Activated T-helper 1 cell treated with anti-CD3 and anti-CD28 coated beads, Interleukin-12 subunit alpha, Interleukin-12 subunit beta, Interleukin-2, Interleukin-4 antibody, amounts not matched to agents 30 ng/mL and 10 ng/mL and 1 ng/mL, durations not matched to agents 14 hours and 24 hours and 36 hours (primary cell): ENCODE measurements at places on chromosomes 7 and 10. TPM values are rescaled to one million over a fixed set of nuclear protein-coding genes. Genes with fewer than 3 reads are reported as not detected.

DNA sequence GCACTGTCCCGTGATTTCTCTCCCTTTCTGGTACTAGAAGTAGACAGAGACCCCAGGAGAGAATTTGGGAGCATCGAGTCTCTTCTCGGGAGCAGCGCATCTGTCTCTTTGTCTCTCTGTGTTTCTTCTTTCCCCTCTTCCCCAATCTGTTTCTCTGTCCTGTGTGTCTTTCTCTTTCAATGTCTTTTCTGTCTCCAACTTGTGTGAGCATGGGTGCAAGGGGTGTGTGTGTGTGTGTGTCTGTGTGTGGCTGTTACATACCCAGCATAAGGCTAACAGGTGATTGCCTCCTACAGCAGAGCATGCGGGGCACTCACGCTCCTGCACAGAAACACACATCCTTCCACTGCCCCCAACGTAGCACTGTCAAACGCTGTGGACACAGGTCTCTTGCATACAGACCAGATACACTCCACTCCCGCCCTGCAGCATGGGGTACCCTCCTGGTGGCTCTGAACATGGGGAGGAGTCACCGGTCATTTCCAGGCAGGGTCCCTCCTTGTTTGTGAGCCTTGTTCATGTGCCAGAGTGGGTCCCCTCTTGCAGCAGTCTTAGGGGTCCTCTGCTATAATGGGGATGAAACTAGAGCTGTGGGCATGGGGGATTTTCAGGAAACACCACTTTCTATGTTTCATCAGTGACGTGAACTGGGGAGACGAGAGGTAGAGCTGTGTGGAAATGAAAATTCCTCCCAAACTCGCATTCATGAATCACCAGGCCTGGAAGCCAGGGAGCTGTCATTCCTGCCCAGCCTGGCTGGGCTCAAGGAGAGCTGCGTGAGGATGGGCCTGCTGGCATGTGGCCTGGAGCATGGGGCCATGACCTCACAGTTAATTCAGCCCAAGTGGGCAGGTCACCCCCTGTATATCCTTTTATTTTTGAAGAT, 980 bp downstream of the ADAMTS14 start:
- DNase-seq, result no peak
- H3K4me3 ChIP-seq, result peak overlapping the region; percentile 64
- peaks cover 13% of the 10 kb centered on the region for H3K4me1 ChIP-seq
- no peak overlapping the region for H3K27ac ChIP-seq
- H3K27me3 ChIP-seq, result peaks cover 33% of the 10 kb centered on the region

GRCh38 chr10:29332761-29333148, 43.9 kb downstream of the LYZL1 start:
- no peaks in the 10 kb centered on the region for H3K36me3 ChIP-seq
- DNase-seq, result no peak
- no peak overlapping the region for H3K4me3 ChIP-seq
- no peaks in the 10 kb centered on the region for H3K4me1 ChIP-seq
- H3K27ac ChIP-seq, result no peak overlapping the region
- H3K27me3 ChIP-seq, result peaks cover 3% of the 10 kb centered on the region

AGMO gene
- total RNA-seq, result not detected in 2 replicates

SMARCD3 gene
- total RNA-seq, result 2.4 and 3.1 TPM in 2 replicates

CCZ1 gene
- 101 and 111 TPM in 2 replicates for total RNA-seq

DNA sequence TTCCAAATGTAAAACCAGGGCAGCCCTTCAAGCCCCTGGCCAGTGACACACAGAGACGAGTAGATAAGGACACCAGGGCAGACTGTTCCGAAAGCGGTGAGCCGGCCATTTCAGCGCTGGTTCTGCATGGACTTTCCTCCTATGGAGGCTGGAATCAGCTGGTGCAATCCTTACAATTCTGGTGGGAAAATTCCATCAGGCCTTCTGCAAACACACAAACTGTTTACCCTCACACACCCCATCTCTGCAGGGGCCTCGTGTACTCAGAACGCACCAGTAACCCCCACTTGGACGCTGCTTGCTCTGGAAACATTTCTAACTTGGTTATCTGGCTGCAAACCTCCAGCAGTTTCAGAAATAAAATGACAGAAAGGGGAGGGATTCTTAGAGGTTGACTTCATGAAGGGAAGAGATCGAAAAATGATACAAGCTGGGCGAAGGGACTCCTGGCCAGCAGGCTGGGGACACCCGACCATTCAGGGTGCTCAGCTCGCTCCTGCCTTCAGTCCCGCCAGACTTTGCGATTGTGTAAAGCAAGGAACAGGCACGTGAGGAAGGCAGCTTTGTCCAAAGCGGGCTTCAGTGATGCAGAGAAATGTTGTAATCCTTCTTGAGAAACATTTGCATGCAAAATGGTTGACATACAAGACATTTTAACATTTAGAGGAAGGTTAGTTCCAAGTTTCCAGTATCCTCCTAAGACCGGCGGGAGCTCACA, 19.7 kb upstream of the SHH start:
- no peak overlapping the region for H3K4me3 ChIP-seq
- H3K36me3 ChIP-seq, result no peaks in the 10 kb centered on the region
- no peaks in the 10 kb centered on the region for H3K27me3 ChIP-seq
- H3K27ac ChIP-seq, result no peak overlapping the region
- H3K4me1 ChIP-seq, result no peaks in the 10 kb centered on the region
- no peak for DNase-seq

DNA sequence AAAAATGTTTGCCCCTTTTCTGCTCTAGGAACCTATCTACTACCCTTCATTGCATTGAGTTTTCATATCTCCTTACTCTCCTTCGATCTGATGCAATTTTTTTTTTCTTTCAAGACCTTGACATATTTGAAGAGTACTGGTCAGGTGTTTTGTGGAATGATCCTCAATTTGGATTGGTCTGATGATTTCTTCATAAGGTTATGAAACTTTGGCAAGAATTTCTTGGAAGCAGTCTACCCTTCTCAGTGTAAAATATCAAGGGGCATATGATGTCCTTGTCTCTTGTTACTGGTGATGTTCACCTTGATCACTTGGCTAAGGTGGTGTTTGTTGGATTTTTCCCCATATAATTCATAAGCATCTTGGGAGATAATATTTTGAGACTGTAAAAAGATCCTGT, 64.7 kb downstream of the CPED1 start:
- H3K4me3 ChIP-seq, result no peak overlapping the region
- no peak overlapping the region for H3K27ac ChIP-seq
- no peak for DNase-seq
- H3K27me3 ChIP-seq, result peaks cover 5% of the 10 kb centered on the region

- H3K36me3 ChIP-seq, result peaks cover 18% of the 10 kb centered on the region
- H3K4me3 ChIP-seq, result peak overlapping the region; percentile 97
- no peak for DNase-seq
- H3K4me1 ChIP-seq, result peaks cover 5% of the 10 kb centered on the region
Measured at GRCh38 chr7:975702-976473, 539 bp upstream of the COX19 start.

ANKRD2 gene
- not detected in 2 replicates for total RNA-seq

GRCh38 chr7:52091996-52092395, 775.4 kb upstream of the COBL start:
- H3K4me3 ChIP-seq, result no peak overlapping the region
- H3K36me3 ChIP-seq, result no peaks in the 10 kb centered on the region
- no peaks in the 10 kb centered on the region for H3K4me1 ChIP-seq
- DNase-seq, result no peak

DNA sequence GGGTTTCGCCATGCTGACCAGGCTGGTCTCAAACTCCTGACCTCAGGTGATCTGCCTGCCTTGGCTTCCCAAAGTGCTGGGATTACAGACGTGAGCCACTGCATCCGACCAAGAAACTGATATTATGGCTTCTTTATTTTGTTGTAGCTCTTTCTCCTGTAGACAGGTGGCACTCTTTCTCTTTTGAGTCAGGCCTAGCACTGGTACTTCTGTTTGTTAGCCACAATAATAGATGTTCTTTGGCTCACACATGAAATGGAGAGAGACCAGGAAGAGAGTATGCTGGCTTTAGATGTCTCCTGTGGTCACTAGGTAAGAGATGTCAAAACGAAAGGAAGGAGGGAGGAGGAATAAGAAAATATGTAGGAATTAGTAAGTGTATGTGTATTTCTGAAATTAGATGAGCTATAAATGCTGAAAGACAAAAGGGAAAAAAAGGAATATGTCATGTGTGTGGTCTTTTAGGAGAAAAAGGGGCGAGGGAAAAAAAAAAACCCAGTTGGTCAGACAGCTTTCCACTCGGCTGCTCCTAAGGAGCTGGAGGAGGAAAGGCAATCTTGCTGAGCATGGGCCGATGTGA, 78.7 kb downstream of the CLEC2L start:
- H3K4me3 ChIP-seq, result no peak overlapping the region
- no peaks in the 10 kb centered on the region for H3K27me3 ChIP-seq
- no peak overlapping the region for H3K27ac ChIP-seq
- H3K4me1 ChIP-seq, result no peaks in the 10 kb centered on the region

DNA sequence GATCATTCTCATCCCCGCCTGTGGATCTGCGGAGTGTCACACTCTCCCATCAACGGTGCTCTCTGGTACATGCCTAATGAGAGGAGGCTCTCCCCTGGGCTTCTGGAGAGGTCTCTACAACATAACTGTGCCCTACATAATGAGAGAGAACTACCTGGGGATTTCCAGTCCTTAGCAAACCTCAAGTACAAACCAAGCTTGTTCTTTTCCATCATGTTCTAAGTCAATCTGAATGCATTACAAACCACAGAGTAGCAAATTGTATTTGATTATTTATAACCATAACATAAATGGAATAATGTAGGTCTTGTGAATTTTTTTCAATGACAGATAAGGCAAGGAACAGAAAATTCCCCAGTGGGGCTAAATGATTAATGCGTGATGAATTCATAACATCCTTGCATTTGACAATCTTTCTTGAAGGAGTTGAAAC, 412.4 kb upstream of the NRP1 start:
- no peaks in the 10 kb centered on the region for H3K4me1 ChIP-seq
- H3K27ac ChIP-seq, result no peak overlapping the region
- no peaks in the 10 kb centered on the region for H3K36me3 ChIP-seq
- no peaks in the 10 kb centered on the region for H3K27me3 ChIP-seq

DNA sequence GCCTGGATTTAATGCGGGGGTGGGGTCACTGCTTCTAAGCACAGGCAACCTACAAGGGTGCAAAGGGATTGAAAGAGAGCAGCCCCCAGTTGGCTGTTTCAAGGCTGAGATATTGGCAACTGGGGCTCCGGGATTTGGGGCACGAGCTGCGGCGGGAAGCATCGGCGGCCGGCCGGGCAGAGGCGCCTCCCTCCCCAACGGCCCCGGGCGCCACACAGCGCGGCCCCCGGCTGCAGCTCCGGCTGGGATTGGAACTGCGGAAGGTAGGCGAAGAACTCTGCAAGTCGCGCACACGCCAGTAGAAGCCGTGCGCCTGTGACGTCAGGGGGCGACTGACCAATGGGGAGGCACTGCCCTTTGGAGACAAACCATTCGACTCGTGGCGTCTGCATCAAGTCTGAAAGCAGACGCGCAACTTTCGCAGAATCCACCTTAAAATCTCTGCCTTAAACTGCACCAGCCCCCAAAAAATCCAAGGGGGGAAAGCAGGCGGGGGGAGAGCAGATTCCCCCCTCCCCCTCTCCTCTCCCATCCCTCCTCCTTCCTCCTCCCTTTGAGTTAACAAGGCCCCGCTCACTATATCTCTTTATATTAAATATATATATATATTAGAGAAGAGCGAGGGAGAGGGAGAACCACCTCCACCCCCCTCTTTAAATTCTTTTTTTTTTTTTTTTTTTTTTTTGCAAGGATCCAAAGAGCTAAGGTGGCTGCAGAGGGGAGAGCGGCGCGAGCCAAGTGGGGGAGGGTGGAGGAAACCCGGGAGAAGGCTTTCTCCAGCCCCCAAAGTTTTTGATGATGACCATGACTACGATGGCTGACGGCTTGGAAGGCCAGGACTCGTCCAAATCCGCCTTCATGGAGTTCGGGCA, at the start of gene DLX6:
Gene DLX6 (plus strand): TSS at position 371 of the 872 bp plus-strand sequence. CDS start 425 bp downstream, at position 796.
- DNase-seq, result no peak
- no peaks in the 10 kb centered on the region for H3K4me1 ChIP-seq
- peak within 1 kb of the TSS; percentile 22 for H3K4me3 ChIP-seq
- peaks cover 81% of the 10 kb centered on the region for H3K27me3 ChIP-seq
- H3K36me3 ChIP-seq, result peaks cover 2% of the 10 kb centered on the region

NRG3 gene
- total RNA-seq, result 0.10 TPM in 1 of 2 replicates, not detected in the other

TSPAN33 gene
- total RNA-seq, result 9.5 and 9.8 TPM in 2 replicates

GRCh38 chr10:128820663-128821062, 646.4 kb upstream of the MGMT start:
- no peak overlapping the region for H3K4me3 ChIP-seq
- no peaks in the 10 kb centered on the region for H3K36me3 ChIP-seq
- no peaks in the 10 kb centered on the region for H3K4me1 ChIP-seq
- no peak overlapping the region for H3K27ac ChIP-seq
- no peaks in the 10 kb centered on the region for H3K27me3 ChIP-seq
- DNase-seq, result no peak

KCNIP2 gene
- 1.4 and 2.5 TPM in 2 replicates for total RNA-seq

GRCh38 chr10:12547301-12547771, 198.0 kb downstream of the CAMK1D start:
- H3K27me3 ChIP-seq, result peaks cover 1% of the 10 kb centered on the region
- no peak overlapping the region for H3K4me3 ChIP-seq
- H3K27ac ChIP-seq, result peak overlapping the region; percentile 45
- no peak for DNase-seq
- peaks cover 27% of the 10 kb centered on the region for H3K4me1 ChIP-seq

GRCh38 chr10:120251821-120252442, 205.1 kb upstream of the PLPP4 start:
- H3K36me3 ChIP-seq, result no peaks in the 10 kb centered on the region
- no peak for DNase-seq

- H3K4me1 ChIP-seq, result no peaks in the 10 kb centered on the region
- H3K27me3 ChIP-seq, result no peaks in the 10 kb centered on the region
- no peak for DNase-seq
- no peak overlapping the region for H3K27ac ChIP-seq
- H3K36me3 ChIP-seq, result no peaks in the 10 kb centered on the region
Measured at GRCh38 chr10:21927631-21928353, 75.7 kb downstream of the DNAJC1 start.

GRCh38 chr7:143458263-143458662, 15.0 kb downstream of the TAS2R60 start:
- H3K36me3 ChIP-seq, result no peaks in the 10 kb centered on the region
- peaks cover 8% of the 10 kb centered on the region for H3K27me3 ChIP-seq
- no peaks in the 10 kb centered on the region for H3K4me1 ChIP-seq
- DNase-seq, result no peak
- no peak overlapping the region for H3K4me3 ChIP-seq

- no peak overlapping the region for H3K4me3 ChIP-seq
- H3K27me3 ChIP-seq, result no peaks in the 10 kb centered on the region
- no peaks in the 10 kb centered on the region for H3K36me3 ChIP-seq
- peaks cover 24% of the 10 kb centered on the region for H3K4me1 ChIP-seq
- no peak for DNase-seq
- H3K27ac ChIP-seq, result no peak overlapping the region
Measured at GRCh38 chr10:12717981-12718707, 283.4 kb downstream of the CCDC3 start.

- no peak overlapping the region for H3K27ac ChIP-seq
- H3K4me1 ChIP-seq, result no peaks in the 10 kb centered on the region
- H3K36me3 ChIP-seq, result no peaks in the 10 kb centered on the region
- H3K27me3 ChIP-seq, result no peaks in the 10 kb centered on the region
- no peak for DNase-seq
- no peak overlapping the region for H3K4me3 ChIP-seq
Measured at GRCh38 chr10:85448716-85449115, 917.9 kb downstream of the GRID1 start.
